ENCODE measurements at places on chromosomes 2 and 18.
A peak's percentile ranks its signal among the peaks of the same experiment; 100 is the strongest.

DNA sequence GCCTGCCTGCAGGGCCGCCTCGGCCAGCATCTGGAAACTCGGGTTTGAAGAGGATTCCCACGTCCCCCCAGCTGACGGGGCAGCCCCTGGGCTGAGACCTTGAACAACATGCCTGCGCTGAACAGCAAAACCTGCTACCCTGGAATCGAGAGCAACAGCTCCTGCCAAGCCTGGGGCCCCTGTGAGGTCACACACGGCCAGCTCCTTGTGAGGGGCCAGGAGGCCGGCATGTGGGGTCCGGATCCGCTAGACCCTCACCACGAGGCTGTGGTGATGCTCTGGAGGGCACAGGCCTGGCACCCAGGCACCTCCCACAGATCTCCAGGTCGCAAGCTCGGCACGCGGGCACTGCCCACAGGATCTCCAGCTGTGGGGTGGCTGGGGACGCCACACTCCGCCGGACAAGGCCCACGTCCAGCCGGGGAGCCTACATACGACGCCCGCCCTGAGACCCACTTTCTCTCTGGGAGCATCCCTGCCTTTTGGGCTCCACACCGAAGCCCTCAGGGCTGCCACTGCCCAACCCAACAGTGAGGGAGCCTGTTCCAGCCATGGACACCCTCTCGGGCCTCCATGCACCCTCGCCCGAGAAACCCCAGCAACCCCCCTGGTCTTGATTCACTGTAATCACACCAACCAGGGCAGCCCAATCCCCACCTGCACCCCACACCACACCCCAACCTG, 34.1 kb downstream of the SLC66A2 start:
- peak; percentile 51 for DNase-seq

- no peak for DNase-seq
Measured at GRCh38 chr2:44929159-44929734, 12.3 kb upstream of the SIX3 start.

DNA sequence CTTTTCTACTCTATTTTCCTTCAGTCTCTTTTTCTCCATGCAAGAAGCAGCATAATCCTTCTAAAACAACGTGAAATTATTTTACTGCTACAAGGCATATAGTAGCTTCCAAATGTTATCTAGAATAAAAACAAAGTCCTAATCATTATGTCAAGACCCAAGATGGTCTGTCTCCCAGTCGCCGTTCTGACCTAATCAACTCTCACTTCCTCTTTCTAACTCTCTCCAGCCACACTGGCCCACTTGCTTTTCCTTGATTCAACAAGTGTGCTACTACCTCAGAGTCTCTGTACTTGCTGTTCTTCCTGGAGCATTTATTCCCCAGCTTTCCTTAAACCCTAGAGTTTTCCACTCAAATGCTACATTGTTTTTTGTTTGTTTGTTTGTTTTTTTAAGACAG, 1491.2 kb downstream of the LRP1B start:
- DNase-seq = no peak

GRCh38 chr2:112065486-112065885, 10.4 kb downstream of the TMEM87B start:
- DNase-seq = no peak

DNA sequence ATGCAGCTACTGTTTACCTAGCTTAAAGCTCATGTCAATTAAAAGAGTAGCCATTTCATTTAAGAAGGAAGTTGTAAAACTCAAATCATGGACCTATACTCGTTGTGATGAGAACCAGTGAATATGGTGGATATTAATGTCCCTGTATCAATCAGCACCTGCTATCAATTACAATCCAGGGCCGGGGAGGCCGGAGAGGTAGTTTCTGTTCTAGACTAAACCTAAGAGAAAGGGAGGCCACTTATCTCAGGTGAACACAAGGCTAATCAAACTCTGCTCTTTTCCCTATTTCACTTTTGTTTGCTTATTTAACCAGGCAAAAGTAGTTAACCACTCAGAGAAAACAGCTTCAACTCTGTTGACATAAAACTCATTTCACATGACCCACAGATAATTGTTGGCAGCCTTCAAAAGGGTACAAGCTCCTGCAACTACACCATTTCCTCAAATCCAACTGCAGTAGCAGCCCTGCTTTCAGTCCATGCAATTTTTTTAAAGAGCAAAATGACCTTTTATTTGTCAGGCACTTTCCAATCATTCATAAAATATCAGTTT, 27.8 kb upstream of the SLC9A2 start:
- no peak for DNase-seq

DNA sequence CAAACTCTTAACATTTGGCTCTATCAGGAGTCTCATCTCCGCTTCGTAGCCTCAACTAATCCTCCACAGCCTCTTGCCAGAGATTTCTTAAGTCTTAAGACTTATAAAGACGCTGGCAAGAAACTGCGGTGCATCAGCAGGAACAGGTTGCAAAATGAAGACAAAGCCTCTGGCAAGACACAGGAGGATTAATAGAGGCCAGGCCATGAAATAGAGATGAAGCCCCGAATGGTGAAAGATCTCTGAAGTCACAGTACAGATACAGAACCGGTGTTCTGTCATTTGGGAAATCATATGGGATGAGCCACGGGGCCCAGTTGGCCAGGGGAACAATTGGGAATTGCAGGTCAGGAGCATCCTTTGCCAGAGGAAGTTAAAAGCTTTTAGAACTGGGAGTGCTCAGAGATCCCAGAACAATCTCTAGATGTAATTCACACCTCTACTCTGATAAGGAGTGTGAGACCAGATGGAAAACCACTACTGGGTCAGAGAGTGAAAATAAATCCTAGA, 190.9 kb upstream of the FOSL2 start:
- DNase-seq = no peak

GRCh38 chr2:170076189-170076588, 101.8 kb upstream of the MYO3B start:
- DNase-seq = no peak

GRCh38 chr18:68714366-68714711, 569 bp downstream of the TMX3 start:
- DNase-seq = no peak

DNA sequence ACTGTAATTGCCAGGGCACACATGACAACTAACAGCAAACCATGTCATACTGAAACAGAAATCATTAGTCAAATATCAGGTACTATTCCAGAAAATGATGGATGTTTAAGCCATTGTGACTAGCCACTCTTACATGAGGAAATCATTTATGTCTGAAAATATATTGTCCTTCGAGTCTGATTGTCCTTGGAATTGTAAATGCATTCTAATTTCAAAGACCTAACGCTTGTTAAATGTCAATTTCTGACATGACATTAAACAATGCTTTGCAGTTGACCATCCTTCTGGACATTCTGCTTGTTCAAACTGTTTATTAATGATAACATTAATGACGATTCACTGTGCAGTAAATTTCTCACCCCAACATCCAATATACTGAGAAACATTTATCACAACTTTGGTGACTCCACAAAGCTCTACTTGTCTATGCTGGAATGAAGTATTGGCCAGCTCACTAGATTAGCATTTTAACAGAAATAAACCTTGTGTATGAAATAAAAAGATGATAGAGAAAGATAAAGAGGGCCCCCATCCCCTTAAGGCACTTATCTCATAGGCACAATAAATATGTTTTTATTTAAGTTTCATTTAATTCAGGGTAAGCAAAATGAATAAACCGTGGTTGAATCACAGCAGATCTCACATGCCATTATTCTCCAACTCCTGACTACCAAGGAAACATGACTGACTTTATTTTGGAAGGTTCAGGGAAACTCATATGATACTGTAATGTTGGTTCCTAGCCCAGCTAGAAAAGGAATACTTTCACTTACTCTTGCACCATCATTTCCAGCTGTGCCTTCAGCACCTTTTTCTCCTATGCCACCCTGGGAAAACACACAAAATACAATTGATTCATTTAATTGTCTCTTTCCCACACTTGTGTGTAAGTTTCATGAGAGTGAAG, 82.3 kb downstream of the COL3A1 start:
- DNase-seq = no peak

- DNase-seq = no peak
Measured at GRCh38 chr2:127420039-127420864, 2.0 kb downstream of the PROC start.

- DNase-seq = peak; percentile 81
Measured at GRCh38 chr2:152036611-152037469, 62.0 kb downstream of the CACNB4 start.

DNA sequence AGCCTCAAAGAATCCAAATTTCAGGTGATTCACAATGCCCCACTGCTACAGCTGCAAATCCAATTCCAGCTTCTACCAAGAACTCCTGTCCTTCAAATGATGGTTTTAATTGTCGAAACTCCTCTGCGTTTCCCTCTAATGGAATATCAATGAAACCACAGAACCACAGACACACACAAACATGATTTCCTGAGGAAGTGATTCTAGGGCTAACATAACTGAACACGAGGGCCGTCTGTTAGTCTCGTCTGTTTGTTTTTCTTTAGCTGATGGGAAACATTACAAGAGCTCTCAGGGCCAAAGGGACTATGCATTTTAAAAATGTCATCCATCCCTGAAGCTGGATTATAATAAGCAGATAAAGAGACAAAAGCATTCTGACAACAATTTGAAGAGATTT, 59.4 kb downstream of the RNF152 start:
- DNase-seq = no peak

- no peak for DNase-seq
Measured at GRCh38 chr2:15189216-15189615, 371.9 kb downstream of the NBAS start.

GRCh38 chr2:229330952-229331351, 59.9 kb upstream of the PID1 start:
- no peak for DNase-seq

- no peak for DNase-seq
Measured at GRCh38 chr2:182404975-182405561, 21.8 kb downstream of the PDE1A start.

DNA sequence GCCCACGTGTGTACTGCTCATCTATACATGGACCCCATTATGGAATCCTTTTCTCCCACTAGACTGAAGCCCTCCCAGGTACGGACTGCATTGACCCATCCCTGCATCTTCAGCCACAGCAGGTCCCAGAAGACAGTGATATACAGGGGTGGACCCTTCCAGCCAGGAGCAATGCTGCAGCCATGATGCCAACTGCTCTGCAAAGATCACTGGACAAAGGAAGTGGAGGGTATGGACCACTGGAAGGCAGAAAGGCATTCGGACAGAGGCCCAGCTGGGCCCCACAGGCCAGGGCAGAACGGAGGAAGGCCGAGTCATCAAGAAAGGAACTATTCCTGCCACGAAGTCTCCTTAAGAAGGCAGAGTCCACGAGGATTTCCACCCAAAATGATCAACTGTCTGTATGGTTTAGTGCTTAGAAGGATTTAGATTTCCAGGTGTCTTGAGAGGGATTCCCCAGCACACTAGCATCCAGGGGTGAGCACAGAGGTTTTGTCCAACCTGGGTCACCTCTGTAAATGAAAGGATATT, 93.4 kb downstream of the TWIST2 start:
- DNase-seq = no peak

DNA sequence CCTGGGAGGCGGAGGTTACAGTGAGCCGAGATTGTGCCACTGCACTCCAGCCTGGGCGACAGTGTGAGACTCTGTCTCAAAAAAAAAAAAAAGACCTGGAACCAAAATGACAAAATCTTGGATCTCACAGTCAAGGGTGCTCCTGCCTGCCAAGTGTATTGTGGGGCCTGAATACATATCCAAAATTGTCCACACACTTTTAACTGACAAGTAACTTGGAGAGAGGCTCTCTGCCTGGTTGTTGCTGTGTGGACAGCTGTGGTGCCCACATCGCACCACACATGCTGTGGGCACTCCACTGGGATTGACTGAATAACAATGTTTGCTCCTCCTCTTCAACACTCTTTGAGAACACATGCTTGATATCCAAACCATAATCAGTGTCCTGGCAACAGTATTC, 117.6 kb upstream of the REV1 start:
- no peak for DNase-seq

GRCh38 chr2:101706819-101707177, 9.3 kb downstream of the MAP4K4 start:
- DNase-seq = no peak

- DNase-seq = no peak
Measured at GRCh38 chr2:142030735-142031134, 100.1 kb downstream of the LRP1B start.

DNA sequence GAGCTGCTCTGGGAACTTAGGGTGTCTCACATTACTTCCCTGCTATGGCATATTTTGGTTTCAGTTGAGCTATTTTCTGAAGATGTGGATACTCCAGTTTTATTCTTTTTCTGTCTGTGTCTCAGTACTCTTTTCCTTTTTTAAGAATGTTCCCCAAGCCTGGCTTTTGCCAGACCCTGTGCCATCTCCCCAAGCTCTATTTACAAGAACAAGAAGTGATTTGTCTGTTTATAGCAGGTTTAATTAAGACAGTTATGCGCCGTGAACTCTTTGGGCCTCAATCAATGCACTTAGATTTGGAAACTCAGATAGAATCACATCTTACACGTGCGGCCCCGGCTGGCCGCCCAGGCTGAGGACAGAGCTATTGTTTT, 8.9 kb upstream of the SATB2 start:
- no peak for DNase-seq

DNA sequence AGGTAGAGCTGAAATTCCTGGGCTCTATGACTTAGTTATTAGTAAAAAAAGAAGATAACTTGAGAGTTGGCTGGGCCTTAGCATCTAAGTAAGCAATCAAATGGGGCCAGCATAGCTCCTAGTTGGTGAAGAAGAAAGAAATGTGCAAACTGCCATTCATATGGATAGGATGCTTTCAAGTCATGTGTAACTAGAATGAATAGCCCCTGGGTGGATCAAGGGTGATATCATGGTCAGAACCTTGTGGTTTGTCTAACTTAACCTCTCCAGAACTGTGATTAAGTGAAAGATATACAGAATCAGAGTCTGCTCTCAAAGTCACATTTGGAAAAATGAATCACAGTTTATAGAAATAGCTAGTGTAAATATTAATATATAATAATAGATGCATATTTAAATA, 198.7 kb upstream of the DTNA start:
- no peak for DNase-seq

GRCh38 chr2:190535121-190535439, 558 bp upstream of the NEMP2 start:
- no peak for DNase-seq

GRCh38 chr2:135023886-135024485, 23.3 kb downstream of the MAP3K19 start:
- DNase-seq = no peak

GRCh38 chr18:34837769-34838272, 127.7 kb downstream of the DTNA start:
- no peak for DNase-seq

DNA sequence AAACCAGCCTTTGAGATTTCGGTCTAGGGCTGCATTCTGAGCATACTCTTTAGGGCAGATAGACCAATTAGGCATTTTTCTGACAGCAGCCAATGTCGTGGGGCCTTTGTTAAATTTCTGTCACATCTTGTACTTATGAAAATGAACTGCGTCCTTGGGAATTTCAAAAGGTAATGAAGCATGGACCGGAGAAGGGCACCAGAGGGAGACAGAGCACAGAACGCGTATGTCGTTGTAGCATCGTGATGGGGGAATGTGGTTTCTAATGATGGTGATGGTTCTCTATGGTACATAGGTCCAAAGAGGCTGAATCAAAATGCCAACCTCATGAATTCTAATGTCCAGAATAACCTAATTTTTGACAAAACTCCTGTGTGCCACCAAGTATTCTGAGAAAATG, 483.9 kb upstream of the CRIM1 start:
- DNase-seq = no peak

GRCh38 chr2:10798783-10799182, 13.8 kb downstream of the PDIA6 start:
- DNase-seq = no peak

GRCh38 chr2:6183226-6183625, 491.0 kb downstream of the SOX11 start:
- no peak for DNase-seq

GRCh38 chr18:57930476-57930875, 113.5 kb upstream of the NEDD4L start:
- no peak for DNase-seq

Measured in sciatic nerve (tissue), 2 donors.